ENCODE measurements at places on chromosomes 11 and 22.
A peak's percentile ranks its signal among the peaks of the same experiment; 100 is the strongest.

DNA sequence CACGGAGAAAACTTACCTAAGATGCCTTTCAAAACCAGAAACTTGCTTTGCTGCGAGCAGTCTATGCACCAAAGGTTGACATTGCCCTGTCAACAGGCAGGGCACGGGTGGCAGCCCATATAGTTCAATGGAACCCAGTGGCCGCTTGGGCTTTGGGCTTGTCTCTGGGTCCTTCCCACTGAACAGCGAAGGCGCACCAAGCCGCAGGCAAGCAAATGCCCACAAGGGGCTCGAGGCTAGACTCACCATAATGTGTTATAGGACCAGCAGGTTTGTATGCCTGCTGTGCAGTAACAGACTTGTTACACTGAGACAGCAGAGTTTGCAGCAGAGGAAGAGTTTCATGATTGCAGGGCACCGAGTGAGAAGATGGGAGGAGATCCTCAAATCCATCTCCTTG, 20.3 kb downstream of the CLDN5 start:
- no peak for DNase-seq

- DNase-seq, result no peak
Observed at GRCh38 chr11:34176751-34177209, 71.4 kb downstream of the NAT10 start.

DNA sequence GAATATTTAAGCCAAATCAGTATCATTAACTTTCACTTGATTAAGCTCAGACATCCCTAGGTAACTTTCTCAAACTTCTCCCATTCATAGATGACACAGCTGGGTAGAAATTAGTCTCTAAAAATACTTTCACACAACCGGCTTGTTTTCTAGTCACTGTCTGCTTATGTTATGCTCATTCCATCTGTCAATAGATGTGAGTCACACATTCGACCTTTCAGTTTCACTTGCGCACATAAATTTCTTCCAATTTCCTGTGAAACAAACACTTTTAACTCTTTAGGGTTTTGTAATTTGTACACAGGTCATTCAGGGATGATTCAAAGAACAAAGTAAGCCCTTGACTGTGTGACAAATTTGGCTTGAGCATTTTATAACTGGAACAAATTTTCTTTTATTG, 723.0 kb downstream of the KCNA4 start:
- DNase-seq, result no peak

DNA sequence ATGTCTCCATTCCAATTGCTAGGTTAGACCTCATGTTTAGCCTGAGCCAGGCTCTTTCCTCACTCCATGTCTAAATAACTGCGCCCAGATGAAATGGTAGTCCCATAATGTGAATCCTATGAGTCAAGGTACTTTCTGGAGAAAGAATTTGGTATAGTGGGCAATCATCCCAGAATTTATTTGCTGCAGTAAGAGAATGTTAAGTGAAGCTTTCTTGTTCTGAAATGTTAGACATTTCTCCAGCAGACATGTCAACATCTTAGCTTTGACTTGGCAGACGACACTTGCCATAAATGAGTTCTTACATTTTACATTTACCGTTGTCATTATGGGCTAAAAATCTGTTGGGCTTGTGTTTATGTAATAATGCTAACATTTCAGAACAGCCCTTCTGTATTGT, 165.2 kb downstream of the PGR start:
- DNase-seq, result no peak

DNA sequence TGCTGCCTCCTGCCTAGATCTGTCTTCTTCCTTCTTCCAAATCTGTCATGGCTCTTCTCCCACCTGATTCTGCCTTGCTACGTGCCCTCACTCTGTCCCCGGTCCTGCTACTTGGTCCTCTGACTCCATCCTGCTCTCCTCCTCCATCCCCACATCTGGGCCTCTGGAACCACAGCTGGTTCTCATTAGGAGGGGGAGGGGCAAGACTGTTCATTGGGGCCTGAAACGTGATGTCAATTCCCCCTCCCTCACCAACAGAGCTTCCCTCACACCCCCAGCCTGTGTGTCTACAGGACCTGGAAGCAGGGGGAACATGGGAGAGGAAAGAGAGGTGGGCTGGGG, 9.1 kb downstream of the DCHS1 start:
- DNase-seq, result no peak

DNA sequence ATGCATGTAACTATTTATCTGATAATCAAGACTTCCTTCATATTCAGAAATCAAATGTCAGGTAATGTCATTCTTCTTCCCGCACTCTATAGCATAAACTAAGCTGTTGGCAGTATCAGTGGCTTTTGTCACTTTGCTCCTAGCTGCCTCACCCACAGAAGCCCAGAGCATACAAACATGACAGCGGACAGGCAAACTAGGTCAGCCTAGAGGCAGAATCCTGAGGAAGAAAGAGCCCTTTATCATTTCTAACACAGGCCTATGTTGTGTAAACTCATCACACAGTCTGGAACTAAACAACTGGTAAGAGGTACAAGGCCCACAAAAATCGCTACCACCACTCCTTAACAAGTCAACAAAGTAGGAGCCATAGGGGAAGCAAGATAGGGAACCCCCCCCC, 21.0 kb downstream of the GUCY1A2 start:
- no peak for DNase-seq

- no peak for DNase-seq
Observed at GRCh38 chr11:125593114-125593820, 615 bp downstream of the STT3A start.

DNA sequence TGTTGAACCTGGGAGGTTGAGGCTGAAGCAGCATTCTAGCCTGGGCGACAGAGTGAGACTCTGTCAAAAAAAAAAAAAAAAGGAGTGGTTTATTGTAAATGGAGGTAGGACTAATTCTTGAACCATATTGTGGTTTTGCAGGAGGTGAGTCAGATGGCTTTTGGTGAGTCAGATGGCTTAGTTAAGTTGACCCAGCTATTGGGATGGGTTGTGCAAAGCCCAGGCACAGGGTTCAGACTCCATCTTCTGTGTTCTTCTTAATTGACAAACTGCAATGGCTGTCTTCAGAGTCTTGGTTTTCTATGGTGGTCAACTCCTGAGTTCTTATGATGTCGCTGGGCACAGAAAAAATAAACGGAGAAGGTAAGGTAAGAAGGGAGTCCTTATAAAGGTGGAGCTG, 182.7 kb downstream of the ADAMTS15 start:
- DNase-seq, result no peak

GRCh38 chr11:117255966-117256365, 23.5 kb downstream of the RNF214 start:
- DNase-seq, result no peak

DNA sequence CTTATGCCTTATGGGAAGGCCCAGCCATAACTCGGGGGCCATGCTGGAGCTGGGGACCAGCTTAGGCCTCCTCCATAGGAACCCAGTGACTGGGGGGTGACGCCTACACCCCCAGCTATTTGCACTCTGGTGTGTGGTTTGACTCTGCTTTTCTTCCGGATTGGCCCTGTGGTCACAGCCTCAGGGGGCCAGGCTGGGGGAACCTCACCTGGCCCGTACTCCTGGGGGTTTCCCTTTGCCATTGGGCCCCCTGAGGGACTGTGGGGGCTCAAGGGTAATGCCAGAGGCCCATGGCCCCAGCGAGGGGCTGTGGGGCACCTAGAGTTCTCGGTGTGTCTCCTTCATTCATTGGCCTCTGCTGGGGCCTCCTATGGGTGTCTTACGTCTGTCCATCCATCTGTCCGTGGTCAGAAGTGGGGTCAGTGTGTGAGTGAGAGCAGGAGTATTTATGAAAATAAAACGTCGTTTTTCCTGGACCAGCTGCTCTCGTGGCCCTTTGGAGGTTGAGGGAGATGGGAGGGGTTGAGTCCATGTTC, 6.3 kb upstream of the SH3BP1 start:
- peak; percentile 29 for DNase-seq

GRCh38 chr22:23398701-23399366, 181.3 kb downstream of the IGLL1 start:
- no peak for DNase-seq

GRCh38 chr11:57546869-57547475, 9.6 kb downstream of the SMTNL1 start:
- no peak for DNase-seq
